AG04450 (cell line): ENCODE measurements at places on chromosomes 2 and 18. TPM values are rescaled to one million over a fixed set of nuclear protein-coding genes. Genes with fewer than 3 reads are reported as not detected.

IL1F10 gene
- not detected in 2 replicates for polyA plus RNA-seq

SCG2 gene
- 1.5 and 1.8 TPM in 2 replicates for polyA plus RNA-seq

ERMN gene
- not detected in 2 replicates for polyA plus RNA-seq

- no peak for DNase-seq
Measured at GRCh38 chr2:75173740-75174139, 25.6 kb downstream of the TACR1 start.

GRCh38 chr2:136117909-136118818 lies at the start of gene CXCR4:
TSS of gene CXCR4 (minus strand) at chr2:136118149. CDS start at chr2:136118060, 89 bp downstream.
- no peak for DNase-seq

GRCh38 chr2:6784291-6784690 lies 81.4 kb downstream of the CMPK2 start:
- no peak for DNase-seq

GRCh38 chr2:69914950-69915945 lies at the start of gene MXD1:
TSS of gene MXD1 (plus strand) at chr2:69915109. CDS start at chr2:69915331, 222 bp downstream.
- no peak for DNase-seq

DNA sequence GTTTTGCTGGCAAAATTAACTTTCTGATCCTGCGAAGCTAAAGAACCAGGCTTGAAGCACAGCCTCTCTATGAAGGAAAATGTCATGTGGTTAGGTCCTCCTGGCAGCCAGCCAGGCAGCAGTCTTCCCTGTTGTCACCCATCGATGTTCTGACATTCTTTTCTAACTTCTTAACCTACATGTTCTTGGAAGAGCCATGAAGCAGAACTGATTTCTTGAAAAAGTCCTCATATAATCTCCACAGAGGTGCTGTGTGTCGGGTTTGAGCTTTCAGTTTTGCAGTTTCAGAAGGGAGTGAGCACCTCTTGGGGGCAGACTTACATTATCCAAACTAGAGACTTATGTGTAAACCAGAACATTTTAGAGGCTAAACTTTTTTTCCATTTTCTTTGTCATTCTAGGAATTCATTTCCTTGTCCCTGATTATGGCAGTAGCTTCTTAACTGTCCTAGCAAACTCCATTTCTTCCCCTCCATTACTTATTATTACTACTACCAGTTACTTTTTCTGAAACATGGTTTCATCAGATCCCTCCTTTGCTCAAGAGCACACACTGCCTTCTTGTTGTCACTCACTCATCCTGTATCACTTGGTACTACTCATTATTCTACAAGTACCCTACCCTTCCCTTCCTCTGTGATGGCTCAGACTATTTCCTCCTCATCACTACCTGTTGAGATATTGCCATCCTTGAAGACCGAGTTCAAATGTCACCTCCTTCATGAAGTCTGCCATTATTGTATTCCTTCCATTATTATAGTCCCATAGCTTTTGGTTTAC lies 31.1 kb downstream of the DOK1 start:
- DNase-seq, result no peak

GRCh38 chr2:238692562-238692961 lies 155.3 kb upstream of the TWIST2 start:
- no peak for DNase-seq

DNA sequence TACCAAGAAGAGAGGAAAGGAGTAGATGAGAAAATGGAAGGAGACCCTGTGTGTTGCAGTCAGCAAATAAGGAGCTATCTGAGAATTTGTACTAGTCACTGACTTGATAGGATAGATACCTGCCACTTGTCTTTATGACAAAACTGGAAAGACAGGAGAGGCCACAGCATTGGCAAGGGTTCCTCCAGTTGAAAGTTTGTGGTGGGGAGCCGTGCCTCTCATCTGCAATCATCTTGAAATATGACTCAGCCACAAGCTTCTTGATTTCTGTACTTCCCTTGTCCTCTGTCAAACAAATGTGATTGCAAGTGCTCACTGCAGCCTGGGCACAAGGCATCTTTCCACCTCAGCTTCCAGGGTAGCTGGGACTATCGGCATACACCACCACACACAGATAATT lies 99.1 kb downstream of the GREB1L start:
- DNase-seq, result no peak

DNA sequence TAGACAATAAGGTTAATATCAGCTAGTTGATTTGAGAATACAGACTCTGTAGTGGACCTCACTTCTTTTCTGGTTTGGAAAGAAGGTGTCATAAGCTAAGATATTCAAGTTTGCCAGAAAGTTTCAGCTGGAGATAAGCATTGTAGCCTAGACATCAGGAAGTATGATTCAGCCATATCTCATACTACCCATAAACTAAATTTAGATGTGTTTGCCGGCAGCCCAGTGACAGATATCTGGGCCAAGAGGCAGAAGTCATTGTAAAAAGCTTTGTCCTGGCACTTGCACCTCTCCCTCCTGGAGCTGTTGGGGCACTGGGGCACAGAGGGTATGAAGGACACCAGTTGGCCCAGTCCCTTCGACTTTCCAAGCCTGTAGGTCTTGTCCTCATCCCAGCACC lies 128.0 kb downstream of the EPHA4 start:
- no peak for DNase-seq

- DNase-seq, result peak; percentile 72
Measured at GRCh38 chr2:222959358-222959757, 92.6 kb upstream of the KCNE4 start.

DNA sequence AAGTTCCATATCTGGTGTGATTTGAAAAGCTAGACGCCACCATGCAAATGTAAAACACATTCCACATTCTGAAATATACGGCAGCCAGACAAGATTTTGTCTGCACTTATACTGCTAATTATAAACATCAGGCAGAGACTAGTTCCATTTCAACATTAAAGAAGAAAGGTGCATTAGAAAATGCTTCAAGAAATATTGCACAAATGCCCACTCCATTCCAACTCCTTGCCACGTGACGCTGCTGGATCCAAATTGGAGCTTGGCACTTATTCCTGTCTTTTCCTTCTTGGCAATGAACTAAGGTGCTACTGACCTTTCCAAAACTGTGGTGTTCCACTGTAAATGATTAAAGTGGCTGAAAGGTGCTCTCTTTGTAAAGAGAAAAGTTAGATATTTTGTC lies 6.3 kb downstream of the COL6A3 start:
- no peak for DNase-seq
